ENCODE measurements at places on chromosomes 4 and X.

DNA sequence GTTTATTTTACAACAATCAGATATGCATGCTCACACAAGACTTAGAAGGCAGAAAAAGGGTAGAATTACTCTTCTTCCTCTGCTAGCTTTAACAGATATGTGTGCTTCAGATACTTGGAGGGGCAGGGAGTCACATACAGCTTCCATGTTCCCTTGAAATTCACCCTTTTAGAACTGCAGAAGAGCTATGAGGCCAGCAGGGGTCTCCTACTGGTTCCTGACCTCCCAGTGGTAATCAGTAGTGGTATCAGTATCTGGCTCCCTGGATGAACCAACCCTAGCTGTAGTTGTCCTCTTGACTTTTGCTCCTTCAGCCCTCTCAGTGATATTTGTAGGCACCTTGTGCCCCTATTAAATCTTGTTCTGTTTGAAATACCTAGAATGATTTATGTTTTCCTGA lies 81.5 kb downstream of the RCHY1 start:
- no peak for DNase-seq

DNA sequence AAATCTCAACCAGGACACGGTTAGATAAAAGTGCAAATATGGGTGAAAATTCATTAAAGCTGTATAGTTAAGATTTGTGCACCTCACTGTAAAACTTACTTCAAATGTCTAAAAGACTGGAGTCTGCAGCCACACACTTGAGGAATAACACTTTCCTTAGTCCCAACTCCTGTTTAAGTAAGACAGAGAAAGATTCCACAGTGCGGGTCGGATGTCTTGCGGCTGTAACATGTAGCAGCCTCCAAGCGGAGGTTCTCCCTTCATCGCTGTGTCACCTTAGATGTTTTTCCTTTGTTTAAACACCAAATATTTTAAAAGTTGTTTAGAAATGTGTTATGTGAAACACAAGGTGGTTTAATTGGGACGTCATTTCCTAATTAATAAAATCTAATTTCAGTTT lies 905 bp upstream of the MAEA start:
- DNase-seq = no peak

DNA sequence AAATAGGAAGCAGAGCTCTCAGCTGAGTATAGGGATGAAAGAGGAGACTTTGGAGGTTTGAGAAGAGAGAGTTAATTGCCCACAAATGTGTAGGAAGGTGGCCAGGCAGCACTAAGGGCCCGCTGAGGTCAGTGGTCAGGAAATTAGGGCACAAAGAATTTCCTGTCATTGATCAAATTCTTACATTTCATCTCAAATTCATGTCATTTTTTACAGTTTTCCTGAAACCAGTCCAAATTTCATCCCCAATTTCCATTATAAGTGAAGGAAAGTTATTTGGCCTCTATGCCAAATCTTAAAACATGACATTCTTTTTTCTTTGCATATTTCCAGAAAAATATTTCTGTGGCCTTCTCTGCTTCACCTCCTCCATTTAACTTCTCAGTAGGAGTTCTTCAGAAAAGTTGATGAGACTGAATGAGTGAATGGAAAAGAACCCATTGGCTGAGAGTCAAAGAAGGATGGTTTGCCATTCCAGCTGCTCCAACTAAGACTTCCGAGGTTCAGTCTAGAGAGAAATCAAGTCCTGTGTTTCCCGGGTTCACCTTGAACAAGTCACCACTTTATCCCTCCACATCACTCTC lies 68.7 kb upstream of the SPRY1 start:
- no peak for DNase-seq

- DNase-seq = no peak
Measured at GRCh38 chrX:17818726-17819125, 42.4 kb downstream of the RAI2 start.

GRCh38 chr4:46266106-46266505 lies 123.8 kb downstream of the GABRA2 start:
- DNase-seq = no peak

Data from BJ (cell line).